NB4 (cell line): ENCODE measurements at places on chromosomes 12 and 14.
A peak's percentile ranks its signal among the peaks of the same experiment; 100 is the strongest.

DNA sequence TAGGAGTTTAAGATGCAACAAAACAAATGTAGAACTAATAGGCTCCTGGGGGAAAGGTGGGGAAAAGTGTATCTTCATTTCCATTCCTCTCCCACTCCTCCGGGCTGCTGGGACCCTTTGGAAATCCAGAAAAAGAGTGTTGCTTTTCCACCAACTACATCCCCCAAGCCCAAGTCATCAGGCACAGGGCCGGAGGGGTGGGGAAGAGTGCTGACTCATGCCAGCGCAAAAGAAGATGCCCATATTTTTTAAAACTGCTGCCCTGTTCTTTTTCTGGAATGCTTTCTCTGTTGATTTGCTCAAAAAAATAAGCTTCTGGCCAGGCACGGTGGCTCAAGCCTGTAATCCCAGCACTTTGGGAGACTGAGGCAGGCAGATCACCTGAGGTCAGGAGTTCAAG lies 70.9 kb downstream of the TBK1 start:
- peak; percentile 41 for DNase-seq

DNA sequence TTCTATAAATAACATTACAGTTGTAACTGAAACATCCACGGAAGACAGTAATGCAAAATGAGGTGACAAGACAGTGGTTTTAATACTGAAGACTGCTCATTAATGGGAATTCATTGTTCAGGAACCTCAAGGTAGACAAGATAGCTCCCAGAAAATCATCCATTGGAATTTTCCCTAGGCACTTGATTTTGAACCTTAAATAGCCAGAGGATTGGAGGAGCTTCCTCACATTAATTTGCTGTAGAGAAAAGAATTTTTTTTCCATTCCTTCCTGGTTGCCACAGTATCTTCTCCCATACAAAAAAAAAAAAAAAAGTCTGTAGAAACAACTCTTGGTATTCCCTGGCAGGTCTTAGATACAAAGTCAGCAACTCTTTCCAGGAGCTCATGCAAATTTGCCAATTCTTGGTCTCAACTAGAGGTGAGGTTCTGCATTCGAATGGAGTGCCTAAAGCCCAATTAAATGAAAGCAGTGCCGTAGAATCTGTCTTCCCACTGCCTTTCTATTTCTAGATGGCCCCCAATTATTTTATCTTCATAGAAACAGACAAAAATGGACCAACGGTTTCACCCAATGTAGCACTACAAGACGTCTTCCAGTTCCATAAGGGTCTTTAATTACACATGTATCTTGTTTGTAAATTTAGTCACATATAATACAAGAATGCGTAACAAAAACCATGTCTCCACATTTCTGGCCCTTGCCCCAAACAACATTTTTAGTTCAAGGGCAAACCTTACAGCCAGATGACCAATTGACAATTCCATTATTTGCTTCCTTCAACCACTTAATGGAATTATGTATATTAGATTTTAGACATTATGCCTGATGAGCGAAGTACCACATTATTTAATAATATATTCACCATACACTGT lies 13.5 kb downstream of the SLC38A2 start:
- no peak for DNase-seq

- no peak for DNase-seq
Measured at GRCh38 chr12:41250748-41251147, 62.6 kb downstream of the PDZRN4 start.

- DNase-seq = no peak
Measured at GRCh38 chr14:22796087-22796707, 19.0 kb downstream of the SLC7A7 start.

- DNase-seq = no peak
Measured at GRCh38 chr12:54060174-54060974, 6.7 kb downstream of the HOXC4 start.

DNA sequence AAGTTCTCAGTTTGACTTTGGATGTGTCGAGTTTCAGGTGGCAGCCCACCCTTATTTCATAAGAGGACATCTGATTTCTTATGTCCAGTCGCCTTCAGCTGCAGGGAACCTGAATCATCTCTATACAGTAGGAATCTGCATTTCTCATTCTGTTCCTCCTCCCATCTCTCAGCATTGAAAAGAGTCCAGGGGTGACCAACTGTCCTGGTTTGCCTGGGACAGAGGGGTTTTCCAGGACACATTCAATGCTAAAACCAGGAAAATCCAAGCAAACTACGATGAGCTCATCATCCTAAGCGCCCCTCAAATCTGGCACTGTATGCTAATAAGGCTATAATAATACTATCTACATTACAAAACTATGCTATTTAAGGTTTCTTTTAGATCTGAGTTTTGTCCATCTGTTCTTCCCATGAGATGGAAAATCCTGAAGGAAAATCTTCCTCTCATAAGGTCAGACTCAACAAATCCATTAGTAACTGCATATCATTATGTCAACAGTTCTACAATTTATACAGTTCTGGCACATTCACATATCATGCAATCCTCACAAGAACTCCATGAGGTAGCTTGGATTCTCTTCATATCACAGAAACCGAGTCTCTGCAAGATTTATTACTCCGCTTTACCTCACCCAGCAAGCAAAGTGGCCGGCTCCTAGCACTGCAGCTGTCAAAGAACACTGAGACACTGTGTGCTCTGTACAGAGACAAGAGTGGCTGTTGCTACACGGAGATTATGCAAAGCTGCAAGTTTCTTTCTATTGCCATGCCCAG lies 15.6 kb upstream of the CALM1 start:
- no peak for DNase-seq

DNA sequence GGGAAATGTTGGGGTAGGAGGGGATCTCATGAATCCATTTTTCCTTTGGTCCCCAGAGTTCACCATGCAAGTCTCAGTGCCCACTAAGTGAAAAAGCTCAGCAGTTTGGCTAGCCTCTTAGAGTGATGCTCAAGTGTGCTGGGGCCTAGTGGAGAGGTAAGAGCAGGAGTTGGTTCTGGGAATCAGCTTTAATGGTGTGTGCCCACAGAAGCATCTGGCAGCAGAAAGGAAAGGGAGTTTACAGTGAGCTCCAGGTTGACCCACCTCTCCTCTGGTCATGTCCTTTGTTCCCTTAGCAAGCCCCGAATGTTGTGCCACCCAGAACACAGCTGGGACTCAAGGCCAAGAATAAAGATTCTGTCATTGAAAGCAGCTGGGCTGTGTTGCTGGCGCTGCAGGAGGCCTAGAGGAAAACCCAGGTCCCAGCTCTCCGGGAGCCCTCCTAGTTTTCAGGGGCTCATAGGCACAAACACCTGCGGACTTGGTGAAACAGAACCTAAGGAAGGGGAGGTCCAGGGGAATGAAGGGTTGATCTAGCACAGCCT lies 320.8 kb downstream of the ZFP36L1 start:
- no peak for DNase-seq

GRCh38 chr14:46256381-46256780 lies 395.2 kb downstream of the RPL10L start:
- DNase-seq = no peak

DNA sequence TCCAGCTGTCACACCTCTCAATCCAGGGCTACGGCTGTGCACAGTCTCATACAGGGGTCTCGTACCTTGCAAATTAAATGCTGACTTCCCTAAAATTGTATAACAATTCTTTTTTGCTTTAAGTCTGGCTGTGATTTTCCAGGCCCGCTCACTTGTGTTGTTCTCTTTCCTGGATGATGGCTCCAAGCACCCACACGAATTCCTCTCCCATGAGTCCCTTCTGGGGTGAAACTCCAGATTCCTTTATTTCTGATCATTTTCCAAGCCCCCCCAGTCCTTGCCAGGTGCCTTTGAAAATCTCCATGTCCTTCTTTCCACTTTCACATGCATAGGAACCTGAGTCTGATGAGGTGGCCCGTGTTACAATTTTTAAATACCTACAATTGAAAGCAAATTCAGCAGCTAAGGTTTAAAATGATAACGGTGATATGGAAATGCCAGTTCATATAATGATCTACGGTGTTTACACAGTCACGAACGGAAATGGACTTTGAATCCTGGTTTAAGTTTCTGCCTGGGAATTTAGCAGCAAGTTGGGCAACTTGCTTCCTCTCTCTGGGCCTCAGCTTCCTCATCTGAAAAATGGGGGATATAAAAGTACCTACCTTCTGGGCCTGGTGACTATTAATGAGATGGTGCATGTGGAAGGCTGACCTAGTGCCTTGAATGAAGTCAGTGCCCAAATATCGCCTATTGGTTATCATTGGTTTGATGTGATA lies 85.5 kb downstream of the STAB2 start:
- no peak for DNase-seq
